ENCODE measurements at places on chromosomes 3 and 15.
A peak's percentile ranks its signal among the peaks of the same experiment; 100 is the strongest.

GRCh38 chr3:110810356-110810755, 261.3 kb upstream of the NECTIN3 start:
- no peak for DNase-seq

GRCh38 chr3:21331321-21331720, 419.7 kb downstream of the ZNF385D start:
- no peak for DNase-seq

- DNase-seq: peak; percentile 21
Measured at GRCh38 chr15:95875121-95875643, 455.3 kb upstream of the NR2F2 start.

GRCh38 chr3:86239946-86240345, 751.0 kb downstream of the VGLL3 start:
- DNase-seq: no peak

GRCh38 chr15:57251308-57251707, 125.0 kb upstream of the CGNL1 start:
- DNase-seq: no peak

DNA sequence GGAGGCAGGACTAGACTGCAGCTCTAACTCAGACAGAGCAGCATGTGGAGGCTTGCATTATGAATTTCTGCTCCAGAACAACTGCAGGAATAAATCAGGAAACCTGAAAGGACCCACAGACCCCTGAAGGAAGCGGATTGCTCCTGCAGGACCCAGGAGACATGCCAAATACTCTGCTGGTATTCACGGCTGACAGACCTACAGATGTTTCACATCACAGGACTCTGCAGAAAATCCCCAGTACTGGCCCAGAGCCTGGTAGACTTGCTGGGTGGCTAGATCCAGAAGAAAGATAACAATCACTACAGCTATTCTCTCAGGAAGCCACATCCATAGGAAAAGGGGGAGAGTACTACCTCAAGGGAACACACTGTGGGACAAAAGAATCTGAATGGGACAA, 942.1 kb downstream of the AGBL1 start:
- no peak for DNase-seq

DNA sequence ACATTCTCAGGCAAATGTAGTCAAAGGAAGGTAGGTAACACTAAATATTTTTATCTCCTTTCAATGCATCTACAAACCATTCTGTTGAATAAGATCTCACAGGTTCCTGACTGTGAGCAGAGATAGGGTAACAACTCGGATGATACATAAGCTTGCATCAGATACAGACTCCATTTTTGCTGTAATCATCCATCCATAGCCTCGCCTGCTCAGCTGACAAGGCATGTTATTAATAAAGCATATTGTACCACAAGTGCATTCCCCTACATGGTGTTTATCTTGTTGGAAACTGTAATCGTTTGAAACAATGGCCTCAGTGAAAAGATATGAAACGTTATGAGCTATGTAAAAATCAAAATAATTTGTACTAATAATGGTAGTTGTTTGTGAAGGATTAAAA, 35.4 kb upstream of the TCF12 start:
- DNase-seq: no peak

DNA sequence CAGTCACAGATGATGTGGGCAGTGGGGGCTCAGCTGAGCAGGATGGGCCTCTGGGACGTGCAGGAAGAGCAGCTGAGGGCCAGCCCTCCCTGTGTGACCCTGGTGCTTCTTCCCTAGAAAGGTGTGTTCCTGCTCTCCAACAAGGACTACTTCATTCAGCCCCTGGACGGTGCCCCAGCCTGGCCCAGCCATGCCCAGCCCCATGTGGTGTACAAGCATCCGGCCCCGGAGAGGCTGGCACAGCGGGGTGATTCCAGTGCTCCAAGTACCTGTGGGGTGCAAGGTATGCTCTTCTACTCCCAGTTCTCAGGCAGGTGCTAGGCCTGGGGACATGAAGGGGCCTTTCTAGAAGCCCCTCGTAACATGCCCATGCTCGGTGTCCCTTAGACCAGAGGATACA, 38.3 kb downstream of the SAXO2 start:
- peak; percentile 35 for DNase-seq

DNA sequence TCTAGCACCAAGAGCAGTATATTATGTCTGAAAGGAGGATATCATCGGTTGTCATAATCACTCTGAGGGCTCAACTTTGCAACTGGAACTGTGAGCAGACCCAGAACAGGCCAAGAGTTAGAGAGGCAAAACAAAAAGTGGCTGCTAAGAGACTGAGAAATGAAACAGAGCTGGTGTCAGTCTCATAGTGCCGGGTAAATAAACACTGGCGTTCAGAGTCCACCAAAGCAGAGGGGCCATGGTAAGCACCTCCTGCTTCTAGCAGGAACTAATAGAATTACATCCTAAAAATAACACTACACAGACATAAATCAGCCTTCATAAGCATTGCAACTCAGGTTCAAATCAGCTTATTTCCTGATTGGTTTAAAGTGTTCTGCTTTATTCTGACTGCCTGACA, 10.3 kb upstream of the IL12A start:
- DNase-seq: no peak

- no peak for DNase-seq
Measured at GRCh38 chr15:94327356-94327936, 96.1 kb downstream of the MCTP2 start.

DNA sequence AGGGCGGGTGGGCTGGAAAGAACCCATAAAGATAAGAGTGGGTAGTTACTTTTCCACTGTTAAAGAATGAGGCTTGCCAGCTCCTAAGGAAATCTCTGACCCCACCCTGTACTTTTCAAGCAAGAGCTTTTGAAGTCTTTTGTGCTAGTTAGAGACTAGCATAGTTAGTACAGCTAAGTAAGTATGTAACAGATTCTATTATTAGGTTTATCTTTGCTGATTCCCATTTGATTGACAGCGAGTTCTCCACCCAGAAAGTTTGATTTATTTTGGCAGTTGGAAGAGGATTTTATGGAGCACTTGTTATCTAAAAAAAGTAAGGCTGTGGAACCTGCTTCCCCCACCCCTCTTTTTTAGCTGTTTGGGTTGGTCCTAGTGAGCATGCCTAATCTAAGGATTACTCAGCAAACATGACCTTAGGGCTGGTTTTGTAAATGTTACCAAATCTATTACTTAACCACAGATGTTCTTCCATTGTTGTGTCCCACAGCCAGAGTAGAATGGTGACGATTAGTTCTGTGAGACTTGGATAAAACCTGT, 57.6 kb downstream of the FNDC3B start:
- DNase-seq: no peak

DNA sequence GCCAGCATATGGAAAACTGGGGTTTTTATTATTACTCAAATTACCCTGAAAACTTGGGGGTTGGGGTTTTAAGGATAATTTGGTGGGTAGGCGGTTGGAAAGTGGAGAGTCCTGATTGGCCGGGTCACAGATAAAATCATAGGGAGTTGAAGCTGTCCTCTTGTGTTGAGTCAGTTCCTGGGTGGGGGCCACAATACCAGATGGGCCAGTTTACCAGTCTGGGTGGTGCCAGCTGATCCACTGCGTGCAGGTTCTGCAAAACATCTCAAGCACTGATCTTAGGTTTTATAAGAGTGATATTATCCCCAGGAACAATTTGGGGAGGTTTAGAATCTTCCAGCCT, 4.9 kb upstream of the ZNF662 start:
- no peak for DNase-seq

GRCh38 chr3:139197251-139197650, 146.6 kb upstream of the MRPS22 start:
- no peak for DNase-seq

- no peak for DNase-seq
Measured at GRCh38 chr3:125110016-125110875, 54.4 kb upstream of the HEG1 start.

DNA sequence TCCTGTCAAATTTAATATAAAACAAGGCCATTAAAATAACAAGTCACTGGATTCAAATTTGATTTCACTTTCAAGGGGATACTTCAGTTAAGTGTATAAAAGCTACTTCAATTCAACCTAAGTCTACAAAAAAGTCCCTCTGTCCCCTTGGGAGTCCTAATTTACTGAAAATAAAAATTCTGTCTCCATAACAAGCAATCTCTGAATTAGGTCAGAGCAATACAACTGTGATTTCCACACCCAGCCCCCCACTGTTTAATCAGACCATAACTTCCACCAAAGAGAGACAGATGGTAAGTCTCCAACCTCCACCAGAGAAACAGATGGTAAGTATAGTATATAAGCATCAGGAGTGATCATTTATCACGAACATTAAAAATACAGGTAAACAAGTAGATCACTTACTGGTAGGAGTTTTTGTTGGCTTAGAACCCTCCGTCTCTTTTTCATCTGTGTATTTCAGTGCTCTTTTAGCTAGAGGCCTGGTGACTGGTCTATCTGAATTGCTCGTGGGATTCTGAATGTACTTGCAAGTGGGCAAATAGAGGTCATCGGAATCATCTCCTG, 12.1 kb downstream of the SGO1 start:
- DNase-seq: no peak

DNA sequence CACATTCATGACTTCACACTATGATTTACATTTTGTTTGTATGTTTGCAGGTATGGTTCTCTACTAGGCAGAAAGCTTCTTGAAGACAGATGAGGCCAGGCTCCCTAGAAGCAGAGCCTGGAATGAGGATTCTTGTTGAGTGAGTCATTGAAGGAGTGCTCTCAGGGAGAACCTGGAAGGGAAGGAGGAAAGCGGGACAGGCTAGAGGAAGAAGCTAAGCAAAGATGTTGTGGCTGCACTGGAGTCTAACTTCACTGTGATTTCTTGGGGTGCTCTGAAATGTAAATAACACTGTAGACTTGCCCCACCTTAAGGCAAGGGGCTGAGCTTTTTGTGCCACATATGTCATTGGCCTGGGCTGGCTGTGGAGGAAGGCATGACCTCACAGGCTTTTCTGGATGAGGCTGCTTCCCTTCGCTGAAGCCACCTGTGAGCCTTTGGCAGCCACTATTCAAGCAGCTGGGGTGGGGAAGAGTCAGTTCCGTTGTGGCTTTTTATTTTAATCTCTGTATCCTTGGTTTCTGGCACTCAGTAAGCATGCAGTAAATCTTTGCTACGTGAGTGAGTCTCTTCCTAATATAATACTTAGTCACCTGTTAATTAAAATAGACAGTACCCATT, 307.3 kb downstream of the SV2B start:
- peak; percentile 22 for DNase-seq

GRCh38 chr3:142319094-142319493, 93.7 kb upstream of the GK5 start:
- no peak for DNase-seq

DNA sequence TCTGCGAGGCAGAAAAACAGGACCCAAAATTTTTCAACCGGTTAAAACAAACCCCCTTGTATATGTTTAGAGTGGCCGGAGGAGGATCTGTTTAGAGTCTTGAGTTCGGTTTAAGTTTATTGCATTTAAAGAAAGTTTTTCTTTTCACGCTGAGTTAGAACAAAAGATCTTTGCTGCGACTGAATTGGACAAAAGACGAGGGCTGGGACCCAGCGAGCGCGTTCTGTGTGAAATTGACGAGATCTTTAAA, 9.8 kb downstream of the NR2F2 start:
- no peak for DNase-seq

DNA sequence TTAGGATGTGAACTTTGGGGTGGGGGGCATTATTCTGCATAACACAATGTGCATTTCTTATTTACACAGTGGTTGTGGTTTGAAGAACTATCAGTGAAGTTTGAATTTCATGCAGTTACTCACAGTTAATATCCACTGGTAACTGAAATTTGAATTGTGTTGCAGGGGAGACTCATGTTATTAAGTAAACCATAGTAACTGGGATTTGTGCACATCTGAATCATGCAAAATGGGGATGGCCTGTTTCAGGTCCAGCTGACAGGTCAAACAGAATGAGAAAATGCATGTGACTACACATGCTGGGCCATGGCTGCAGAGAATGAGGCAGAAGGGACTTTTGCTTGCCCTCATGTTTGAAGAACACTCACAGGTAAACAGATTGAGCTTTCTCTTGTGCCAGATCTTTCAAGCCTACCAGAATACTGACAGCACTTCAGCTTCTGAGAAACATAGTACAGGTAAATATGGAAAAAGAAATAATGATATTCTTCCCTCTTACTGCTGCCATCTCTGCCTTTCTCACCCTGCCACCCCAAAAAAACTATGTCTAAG, 115.0 kb downstream of the POLQ start:
- no peak for DNase-seq

DNA sequence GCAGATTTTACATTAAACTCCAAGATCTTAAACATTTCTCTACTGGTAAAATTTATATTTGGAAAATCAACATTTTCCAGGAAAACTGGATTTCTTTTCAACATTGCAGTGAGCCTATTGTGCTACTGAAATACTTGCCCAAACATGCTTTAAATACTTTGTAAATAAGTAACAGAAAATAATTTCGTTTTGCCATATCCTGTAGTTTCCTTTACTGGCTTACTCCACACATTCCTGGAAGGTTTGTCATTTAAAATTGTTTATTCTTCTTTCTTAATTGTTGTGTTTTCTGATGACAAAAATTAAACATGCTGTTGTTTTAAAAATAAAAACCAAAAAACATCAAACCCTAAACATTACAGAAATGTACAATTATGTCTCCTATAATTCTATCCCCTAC, 22.0 kb downstream of the ACAD11 start:
- DNase-seq: no peak

- DNase-seq: no peak
Measured at GRCh38 chr3:178201714-178202113, 334.5 kb upstream of the KCNMB2 start.

All from adrenal gland (tissue), 19 donors.